ENCODE measurements at places on chromosomes 13 and 19.
A peak's percentile ranks its signal among the peaks of the same experiment; 100 is the strongest.

DNA sequence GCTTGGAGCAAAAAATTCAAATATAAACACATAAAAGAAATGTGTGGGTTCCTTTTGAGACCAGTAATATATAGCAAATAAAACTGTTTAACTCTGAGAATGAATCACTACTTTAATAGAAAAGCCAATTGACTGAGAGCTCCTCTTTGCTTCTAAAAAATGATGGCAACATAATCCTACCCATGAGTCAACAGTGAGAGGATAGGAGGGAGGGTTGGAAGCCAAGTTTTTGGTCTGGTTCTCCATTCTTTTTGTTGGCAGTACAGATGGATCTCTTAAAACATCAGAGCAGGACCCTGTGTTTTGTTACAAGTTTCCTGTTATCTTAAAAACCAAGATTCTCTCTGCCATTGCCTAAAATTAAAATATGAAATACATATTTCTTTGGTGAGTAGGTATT lies 50.0 kb upstream of the POSTN start:
- DNase-seq: no peak

DNA sequence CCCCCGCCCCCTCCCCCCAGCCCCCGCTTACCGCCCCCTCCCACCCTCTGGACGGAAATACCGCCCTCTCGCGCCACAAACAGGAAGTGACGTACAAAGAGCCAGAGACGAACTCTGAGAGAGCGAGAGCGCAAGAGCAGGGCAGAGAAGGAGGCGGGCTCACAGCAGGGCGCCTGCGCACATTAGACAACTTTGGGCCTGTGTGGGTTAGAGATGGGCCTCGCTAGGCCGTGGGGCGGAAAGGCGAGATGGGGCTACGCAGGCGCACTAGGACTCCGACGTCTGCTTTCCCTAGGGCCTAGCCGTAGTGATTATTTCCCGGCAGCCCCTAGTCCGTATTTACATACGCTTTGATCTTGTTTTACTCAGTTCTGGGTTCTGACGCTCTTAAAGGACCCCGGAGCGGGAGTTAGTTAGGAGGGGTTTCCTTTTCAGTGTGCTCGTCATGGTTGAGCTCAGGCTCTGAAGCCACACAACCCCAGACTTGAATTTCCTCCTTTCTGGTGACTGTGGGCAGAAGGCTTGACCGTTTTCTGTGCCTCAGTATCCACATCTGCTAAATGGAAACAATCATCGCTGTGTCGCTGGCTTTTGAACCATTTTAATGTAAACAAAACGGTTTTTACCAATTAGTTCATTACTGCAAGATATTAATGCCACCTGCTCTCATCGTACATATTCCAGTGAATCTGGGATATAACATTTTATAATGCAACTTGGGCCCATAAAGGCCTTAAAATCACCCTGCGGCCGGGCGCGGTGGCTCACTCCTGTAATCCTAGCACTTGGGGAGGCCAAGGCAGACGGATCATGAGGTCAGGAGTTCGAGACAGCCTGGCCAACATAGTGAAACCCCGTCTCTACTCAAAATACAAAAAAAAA lies 449 bp upstream of the AKT2 start:
- DNase-seq: peak; percentile 94

- DNase-seq: peak; percentile 45
Measured at GRCh38 chr13:113207890-113208420, 514 bp downstream of the PCID2 start.

- DNase-seq: no peak
Measured at GRCh38 chr13:52082601-52083000, 46.3 kb downstream of the NEK5 start.

DNA sequence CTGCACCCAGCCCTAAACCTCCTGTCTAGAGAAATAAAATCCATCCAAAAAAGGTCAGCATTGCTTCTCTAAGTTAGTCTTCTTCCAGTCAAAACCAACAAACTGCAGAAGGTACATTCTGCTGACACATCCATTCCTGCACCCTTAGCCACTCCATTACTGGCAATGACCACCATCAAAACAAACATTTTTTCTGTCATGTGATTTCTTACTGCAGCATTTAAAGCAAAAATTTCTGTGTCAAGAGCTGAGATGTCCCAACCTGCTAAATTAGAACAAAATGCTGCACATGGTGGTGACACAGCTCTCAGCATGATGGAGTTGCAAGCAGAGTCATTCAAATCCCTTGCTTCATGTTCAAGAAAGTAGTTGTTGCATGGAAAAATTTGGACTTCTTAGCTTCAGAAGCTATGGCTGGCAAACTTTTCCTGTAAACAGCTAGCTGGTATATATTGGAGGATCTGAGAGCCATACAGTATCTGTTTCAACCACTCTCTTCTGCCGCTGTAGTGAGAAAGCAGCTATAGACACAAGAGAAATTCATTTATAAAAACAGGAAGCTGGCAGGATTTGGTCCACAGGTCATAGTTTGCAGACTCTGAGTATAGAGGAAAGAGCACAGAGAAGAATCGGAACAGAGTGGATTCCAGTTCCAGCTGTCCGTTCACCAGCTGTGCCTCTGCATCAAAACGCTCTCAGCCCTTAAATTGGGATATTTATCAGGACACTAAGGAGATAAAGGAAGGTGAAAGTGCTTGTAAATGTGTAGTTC lies 17.4 kb downstream of the RUBCNL start:
- no peak for DNase-seq

DNA sequence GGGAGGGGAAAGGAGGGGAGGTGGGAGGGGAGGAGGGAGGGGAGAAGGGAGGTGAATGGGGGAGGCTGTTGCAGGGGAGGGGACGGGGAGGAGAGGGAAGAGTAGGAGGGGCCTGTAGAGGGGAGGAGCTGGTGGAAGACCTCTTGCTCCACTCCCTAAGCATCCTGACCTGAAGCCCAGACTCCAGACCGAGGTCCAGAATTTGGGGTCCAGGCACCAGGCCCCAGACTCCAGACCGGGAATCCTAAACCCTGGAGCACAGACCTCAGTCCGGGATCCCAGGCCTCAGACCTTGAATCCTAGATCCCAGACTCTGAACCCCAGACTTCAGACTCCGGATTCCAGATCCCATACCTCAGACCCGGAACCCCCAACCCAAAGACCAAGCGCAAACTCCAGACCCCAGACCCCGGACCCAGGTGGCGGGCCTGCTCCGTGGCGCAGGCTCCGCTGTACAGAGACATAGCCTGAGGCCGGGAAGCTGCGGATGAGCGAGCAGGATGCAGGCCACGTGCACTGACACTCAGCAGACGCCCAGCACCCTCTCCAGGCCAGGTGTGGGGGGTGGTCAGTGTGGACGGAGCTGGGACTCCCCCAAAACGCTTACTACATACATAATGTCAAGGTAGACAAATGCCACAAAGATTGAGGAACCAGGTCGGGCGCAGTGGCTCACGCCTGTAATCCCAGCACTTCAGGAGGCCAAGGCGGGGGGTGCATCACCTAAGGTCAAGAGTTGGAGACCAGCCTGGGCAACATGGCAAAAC lies 710 bp upstream of the BTBD2 start:
- peak; percentile 86 for DNase-seq

DNA sequence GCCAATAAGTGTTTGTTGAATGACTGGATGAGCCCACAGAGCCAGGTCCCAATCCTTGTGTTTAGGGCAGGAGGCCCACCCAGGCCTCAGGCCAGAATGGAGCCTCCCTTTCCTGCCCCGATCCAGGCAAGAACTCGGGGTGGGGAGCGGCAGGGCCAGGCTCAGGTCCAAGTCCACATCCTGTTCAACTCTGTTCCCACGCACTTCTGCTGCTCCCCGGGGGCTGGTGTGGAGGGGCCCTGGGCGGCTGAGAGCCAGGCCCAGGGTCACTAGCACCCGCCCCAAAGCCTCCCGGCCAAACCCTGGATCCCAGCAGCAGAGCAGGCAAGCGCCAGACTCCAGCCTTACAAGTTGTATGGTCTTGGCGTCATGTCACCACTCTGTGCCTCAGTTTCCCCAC lies 8.0 kb downstream of the ANGPTL8 start:
- DNase-seq: no peak

GRCh38 chr13:27130979-27131623 lies 40.5 kb downstream of the USP12 start:
- peak; percentile 33 for DNase-seq

Measured in K562 (cell line).